Nephron progenitor cell (in vitro differentiated cells): ENCODE measurements at places on chromosomes 6 and 20.
A peak's percentile ranks its signal among the peaks of the same experiment; 100 is the strongest.

DNA sequence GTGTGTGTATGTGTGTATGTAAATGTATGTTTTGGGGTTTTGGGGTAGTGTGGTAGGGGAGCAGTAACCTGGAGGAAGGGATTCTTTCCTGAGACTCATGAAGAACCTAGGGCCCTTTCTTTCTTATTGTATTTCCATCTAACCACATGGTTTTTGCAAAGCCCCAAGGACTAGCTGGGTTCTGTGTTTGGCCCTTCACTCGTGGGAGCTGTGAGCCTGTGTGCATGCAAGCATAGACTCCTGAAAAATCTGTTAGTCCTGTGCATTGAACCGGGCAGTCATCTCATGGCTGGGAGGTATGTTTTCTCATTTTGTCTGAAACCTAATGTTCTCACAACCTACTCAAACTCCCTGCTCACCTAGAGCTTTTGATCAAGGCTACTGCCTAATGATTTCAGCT is 219.1 kb downstream of the PHACTR1 start:
- no peak for DNase-seq

DNA sequence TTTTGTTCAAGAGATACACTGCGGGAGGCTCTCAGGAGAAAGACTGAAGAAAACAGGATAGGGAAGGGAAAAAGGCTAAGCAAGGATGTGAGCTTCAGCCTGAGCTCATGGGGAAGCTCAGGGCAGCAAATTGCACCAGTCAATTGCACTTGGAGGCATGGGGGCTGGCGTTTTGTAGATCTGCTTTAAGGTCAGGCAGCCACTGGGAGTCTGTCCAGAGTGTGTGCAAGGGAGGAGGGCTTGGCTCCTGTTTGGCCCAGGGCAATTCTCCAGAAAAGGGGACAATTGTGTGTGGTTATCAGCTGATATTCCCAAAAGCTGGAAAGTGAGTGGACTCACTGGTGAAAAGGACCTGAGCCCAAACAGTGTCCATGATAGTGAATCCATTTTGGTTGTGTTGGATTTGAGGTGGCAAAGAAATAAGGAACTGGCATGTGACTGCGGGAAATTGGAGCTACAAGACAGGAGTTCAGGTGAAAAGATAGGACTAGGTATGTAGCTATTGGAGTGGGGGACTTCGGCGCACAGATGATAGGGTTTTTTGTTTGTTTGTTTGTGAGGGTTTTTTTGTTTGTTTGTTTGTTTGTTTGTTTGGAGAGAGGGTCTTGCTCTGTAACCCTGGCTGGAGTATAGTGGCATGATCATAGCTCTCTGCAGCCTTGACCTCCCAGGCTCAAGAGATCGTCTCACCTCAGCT is 22.3 kb upstream of the IER3 start:
- DNase-seq, result no peak

DNA sequence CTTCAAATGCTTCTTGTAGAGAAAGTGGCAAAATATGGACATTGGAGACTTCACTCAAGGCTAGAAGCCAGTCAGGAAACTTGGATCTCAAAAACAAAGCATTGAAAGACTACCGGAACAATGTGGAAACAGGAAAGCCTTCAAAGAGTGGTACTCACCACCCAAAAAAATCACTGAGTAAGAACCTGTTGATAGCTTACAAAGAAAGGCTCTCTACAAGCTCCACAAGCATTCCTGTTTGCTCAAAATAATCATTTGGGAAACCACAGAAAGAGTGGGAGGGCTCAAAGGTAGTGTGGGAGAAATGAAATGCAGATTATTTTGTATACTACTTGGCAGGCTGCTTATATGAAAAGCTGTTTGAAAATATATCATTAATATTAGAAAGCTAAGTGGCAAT is 9.5 kb upstream of the DST start:
- DNase-seq, result no peak

GRCh38 chr6:90925726-90926125 is 338.9 kb upstream of the MAP3K7 start:
- no peak for DNase-seq

GRCh38 chr6:168684906-168685305 is 243.9 kb downstream of the SMOC2 start:
- DNase-seq, result no peak

GRCh38 chr6:160882791-160883279 is 108.7 kb upstream of the MAP3K4 start:
- DNase-seq, result no peak

- no peak for DNase-seq
These were observed 10.5 kb downstream of the RPS6KA2 start for GRCh38 chr6:166616261-166617238.

DNA sequence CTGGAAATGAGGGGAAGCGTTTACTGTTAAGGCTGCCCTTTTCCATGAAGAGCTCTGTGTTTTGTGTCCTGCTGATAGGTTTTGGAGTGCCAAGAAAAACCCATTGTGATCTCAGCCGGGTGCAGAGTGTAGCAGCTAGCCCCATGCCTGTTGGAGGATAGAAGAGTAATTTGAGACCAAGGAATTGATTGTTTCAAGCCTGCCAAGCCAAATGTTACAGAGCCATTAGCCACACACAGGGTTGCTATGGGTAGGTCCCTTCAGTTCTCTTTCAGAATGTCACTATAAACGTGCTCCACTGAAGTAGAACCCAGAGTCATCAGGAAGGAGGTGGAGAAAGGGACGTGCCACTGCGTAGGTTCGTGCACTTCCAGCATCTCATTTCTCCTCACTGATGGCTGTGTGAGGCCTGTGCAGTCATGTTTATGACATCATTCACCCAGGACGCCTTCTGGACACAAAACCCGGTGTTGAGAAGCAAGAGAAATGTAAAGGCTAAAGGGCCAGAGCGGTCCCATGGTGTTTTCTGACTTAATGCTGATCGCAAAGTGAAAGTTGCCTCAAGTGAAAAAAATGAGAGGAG is 6.6 kb downstream of the GMPR start:
- DNase-seq, result no peak

DNA sequence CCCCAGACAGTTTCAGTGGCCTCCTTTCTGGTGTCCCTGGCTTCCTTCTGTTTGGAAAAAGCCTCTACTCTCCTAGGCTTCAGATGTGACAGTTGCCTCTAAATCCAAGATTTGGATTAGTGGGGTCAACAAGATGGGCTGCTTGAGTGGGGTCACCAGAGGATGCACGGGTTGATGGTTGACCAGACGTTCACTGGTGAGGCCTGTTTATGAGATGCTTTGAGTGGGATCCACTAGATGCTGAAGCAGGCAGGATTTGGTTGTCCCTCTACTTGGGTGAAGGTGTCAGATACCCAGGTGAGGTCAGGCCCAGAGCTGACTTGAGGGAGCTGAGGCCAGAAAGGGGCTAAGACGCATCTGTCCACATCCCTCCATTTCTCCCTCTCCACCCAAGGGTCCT is 8.1 kb upstream of the DLGAP4 start:
- DNase-seq, result no peak

DNA sequence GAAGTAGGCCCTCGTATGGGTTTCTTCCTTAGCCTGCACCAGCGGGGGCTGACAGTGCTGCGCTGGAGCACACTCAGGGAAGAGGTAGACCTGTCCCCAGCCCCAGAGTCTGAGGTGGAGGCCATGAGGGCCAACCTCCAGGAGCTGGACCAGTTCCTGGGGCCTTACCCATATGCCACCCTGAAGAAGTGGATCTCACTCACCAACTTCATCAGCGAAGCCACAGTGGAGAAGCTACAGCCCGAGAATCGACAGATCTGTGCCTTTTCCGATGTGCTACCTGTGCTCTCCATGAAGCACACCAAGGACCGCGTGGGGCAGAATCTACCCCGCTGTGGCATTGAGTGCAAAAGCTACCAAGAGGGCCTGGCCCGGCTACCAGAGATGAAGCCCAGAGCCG is 3.8 kb downstream of the AAR2 start:
- no peak for DNase-seq

DNA sequence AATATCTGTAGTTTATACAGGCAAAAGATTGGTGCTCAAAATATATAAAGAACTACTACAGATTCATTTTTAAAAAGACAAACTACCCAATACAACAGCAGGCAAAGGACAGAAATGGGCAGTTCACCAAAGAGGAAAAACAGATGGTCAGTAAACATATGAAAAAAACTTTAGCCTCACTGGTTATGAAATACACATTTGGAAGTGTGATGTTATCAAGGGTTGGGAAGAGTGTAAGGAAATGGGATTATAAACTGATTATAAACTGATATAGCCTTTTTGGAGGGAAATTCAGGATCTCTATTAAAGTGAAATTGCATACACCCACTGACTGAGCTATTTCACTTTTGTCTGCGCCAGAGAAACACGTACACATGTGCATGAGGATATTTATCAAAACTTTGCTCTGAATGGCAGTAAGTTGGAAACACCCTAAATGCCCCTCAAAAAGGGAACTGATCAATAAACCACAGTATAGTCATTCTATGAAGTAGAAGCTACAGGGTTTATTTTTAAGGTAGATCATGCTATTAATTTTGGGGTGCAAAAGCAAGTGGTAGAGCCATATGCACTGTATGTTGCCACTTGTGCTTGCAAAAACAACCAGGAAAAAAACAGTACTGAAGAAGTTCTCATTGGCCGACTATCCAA is 32.2 kb upstream of the ARFGEF2 start:
- DNase-seq, result no peak

- DNase-seq, result no peak
These were observed 2.9 kb upstream of the AKAP7 start for GRCh38 chr6:131132360-131132759.

DNA sequence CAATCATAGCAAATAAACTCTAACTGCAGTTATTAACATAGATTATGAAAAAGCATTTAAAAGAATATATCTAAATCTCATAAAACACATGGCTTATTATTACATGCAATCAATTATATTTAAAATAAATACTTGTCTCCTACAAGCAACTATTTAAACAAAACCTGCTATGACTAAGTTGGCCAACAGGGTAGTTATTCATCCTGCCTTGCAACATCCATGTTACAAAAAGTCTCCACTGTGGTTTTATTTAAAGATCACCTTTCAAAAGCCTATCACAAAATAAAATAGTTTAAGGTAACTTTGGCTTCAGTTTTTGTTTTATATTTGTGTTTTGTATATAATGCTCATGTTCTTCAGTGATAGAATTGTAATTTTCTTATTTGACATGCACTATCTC is 1127.0 kb upstream of the MAP3K7 start:
- DNase-seq, result no peak

DNA sequence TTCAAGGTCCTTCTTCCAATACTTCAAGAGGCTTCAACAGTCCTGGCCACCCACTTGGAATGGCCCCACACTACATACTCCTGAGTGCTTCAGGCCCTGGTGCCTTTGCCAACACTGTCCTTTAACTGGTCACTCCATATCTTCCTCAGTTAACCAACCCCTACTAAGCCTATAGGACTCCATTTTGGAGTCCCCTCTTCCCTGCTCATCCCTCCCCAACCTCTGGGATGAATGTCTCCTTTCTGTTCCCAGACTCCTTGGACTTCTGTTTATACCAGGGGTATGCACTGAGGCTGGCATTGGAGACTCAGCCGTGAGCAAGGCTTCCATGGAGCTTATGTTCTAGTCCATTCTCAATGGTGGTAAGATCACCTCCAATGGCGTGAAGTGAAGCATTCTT is 33.6 kb downstream of the COX4I2 start:
- no peak for DNase-seq

GRCh38 chr20:43550456-43550855 is 8.4 kb upstream of the SGK2 start:
- no peak for DNase-seq

- peak; percentile 58 for DNase-seq
These were observed 85.4 kb upstream of the PRSS16 start for GRCh38 chr6:27161946-27162603.

- no peak for DNase-seq
These were observed 504.2 kb upstream of the ID4 start for GRCh38 chr6:19332806-19333460.

DNA sequence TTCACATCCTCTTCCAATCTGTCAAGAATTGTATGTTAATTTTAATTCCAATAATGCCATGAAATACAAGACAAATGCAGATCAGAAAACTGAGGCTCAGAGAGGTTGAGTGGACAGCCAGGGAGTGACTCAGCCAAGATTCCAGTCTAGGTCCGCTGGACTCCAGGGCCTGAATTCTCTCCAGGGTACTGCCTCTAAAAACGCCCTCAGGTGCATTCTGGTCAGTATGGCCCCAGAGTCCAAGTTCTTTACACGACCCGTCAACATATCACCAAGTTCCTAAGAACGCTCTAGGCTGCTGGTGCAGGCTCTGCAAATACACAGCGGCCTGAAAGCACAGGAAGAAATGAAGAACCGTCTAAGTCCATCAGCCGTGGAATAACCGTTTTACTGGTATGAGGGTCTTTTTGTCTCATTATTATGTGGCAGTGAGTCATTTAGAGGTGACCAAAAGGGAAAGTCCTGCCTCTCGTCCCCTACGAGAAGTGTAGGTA is 709 bp upstream of the ASXL1 start:
- DNase-seq, result peak; percentile 22

- no peak for DNase-seq
These were observed 97.1 kb upstream of the IYD start for GRCh38 chr6:150271501-150272263.

GRCh38 chr20:57772349-57772964 is 62.6 kb upstream of the PMEPA1 start:
- no peak for DNase-seq

DNA sequence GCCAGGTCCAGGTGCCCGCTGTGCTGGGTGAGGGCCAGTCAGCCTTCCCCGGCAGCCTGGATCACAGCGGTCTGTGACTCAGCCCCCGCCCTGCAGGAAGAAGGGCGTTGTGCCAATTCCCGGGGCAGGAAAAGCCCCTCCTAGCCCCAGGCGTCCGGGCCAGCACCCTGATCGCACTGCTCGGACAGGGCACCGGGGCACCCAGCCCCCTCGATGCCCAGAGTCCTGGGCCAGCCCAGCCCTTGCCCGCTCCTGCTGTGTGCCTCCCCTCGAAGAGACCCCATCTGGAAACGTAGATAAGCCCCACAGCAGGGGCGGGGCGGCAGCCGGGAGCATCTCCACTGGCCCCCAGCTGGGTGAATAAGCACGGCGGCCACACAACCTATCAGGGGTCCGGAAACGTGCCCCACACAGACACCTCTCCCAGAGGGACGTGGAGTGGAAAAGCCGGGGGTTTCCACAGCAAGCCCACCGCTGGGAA is 9.9 kb downstream of the LAMA5 start:
- no peak for DNase-seq

DNA sequence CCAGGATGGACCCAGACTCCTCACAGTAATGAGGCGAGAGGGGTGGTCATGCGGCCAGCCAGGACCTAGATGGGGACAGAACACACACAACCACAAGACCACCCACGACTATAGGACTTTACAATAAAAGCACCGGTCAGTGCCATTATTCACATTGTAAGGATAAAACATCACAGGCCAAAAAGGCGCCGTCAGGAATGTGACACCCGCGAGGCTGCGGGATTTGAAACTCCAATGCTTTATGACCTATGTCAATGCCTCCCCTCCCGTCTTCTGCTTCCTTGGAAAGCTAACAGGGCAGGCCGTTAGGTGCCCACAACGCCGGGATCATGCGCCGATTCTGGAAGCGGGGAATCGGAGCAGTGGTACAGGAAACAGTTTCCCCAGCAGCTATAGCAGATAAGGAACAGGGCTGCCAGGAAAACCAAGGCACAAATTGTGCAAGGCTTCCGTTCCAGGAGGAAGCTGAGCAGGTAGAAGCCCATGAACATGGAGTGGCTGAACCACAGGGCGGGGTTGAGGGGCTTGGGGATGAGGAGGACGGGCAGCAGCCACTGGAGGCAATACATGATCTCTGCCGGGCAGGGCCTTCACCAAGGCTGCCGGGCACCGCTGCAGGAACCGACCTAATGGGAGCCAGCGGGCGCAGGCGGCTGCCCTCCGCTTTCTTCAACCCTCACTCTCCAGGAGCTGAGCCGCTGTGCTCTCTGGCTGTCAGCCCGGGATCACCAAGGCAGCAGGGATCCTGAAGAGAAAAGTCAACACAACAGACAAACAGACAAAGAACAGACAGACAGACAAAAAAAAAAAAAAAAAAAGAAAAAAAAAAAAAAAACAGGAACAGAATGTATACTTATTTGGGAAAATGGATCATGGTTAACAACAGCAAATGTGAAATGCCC is 2.2 kb upstream of the NNAT start:
- peak; percentile 40 for DNase-seq
